ENCODE measurements at places on chromosomes 11 and 22.

GRCh38 chr22:50157709-50158375 is 12.7 kb upstream of the PANX2 start:
- DNase-seq: no peak

- no peak for DNase-seq
Measured at GRCh38 chr22:49768077-49768910, 59.4 kb downstream of the BRD1 start.

DNA sequence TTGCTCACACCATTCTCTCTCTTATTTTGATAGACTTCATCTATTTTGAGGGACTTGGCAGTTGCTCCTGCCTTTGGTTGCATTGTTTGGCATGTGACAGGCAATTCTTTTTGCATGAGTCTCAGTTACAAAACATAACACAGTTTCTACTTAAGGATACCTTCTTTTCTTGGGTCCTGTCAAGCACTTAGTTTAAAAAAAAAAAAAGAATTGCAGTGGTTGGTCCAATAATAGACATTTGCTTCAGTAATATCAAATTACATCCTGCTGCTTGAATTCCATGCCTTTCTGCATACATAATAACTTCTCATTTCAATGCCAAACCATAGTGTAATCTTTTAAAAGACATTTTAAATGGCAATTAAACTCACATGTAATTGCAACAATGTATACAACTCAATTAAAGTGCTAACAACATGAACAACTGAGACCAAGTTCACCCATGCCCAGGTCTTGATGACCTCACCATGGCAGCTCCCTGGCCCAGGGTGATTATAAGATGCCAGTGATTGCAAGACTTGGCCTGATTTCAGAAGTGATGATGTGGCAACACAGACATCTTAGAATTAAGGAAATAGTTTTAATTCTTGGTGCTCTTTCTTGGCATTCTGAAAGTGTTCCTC is 32.2 kb upstream of the PLET1 start:
- no peak for DNase-seq

DNA sequence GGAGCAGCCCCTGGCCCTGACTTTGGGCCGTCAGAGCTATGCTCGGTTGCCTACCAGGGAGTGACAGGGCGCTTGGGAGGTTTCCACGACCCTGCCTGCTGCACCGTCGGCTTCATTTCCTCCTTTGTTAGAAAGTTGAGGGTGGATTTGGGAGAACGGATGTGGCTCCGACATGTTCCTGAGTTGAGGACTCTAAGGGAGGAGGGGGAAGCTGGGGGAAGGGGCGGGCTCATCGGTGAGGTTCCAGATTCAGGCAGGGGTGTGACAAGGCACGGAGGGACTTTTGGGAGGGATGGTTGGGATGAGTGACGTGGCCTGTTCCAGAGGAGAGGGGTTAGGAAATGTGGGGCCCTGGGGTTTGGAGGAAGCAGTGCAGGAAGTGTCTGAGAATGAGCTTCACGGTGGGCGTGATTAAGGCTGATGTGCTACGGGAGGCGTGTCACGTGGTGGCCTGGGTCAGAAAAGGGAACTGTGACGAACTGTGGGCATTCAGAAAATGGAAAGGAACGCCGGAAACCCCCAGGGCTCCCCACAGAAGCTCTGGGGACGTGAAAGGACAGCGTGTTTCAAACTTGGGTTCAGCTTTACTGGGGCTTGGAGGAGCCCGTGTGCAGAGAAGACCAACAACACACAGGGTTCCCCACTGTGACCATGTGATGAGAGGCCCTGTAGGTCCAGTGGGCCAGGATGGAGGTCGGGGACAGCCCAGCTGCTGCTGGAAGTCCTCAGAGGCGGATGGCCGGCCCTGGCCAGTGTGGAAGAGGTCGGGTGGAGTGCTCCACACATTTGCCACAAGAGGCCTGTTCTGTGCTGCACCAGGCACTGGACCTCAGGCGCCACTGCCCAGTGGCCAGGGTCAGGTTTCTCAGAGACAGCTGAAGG is 2.8 kb downstream of the PARVB start:
- peak; percentile 74 for DNase-seq

DNA sequence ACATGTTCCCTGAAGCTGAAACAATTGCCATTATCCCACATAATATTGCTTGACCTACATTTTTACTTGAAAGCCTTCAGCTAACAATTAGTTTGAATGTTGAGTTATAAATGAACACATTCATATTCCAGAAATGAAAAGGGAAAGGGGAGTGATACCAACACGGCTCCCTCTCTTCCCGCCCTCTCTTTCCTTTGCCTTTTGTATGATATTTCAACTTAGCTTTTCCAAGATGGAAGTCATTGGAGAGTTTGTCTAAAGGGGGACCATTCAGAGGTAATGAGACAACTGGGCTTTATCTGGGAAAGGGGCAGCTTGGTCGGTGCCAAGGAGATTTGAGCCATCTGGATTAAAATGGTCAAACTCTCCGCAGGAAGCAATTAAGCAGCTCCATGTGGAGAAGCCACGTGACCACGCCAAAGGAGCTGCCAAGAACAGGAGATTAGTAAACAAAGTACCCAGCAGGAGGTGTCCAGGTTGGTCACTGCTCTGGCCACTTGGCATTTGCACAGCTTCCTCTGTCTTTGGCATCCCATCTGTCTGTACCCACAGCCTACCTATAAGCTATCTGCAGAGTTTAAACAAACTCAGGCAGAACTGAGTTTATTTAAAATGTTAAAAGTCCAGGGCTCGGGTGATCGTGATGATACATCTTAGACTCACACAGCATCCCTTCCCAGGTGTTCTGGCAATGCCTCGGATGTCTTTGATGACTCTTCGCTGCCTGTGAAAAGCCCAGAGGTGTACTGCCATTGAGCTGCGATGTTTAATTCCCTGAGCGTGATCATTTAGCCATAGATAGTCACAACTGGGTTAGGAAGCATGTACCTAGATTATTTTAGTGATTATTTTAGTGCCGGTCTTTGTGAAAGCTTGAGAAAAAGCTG is 735.9 kb downstream of the NTM start:
- no peak for DNase-seq

GRCh38 chr22:41511521-41511968 is 32.7 kb downstream of the POLR3H start:
- no peak for DNase-seq

DNA sequence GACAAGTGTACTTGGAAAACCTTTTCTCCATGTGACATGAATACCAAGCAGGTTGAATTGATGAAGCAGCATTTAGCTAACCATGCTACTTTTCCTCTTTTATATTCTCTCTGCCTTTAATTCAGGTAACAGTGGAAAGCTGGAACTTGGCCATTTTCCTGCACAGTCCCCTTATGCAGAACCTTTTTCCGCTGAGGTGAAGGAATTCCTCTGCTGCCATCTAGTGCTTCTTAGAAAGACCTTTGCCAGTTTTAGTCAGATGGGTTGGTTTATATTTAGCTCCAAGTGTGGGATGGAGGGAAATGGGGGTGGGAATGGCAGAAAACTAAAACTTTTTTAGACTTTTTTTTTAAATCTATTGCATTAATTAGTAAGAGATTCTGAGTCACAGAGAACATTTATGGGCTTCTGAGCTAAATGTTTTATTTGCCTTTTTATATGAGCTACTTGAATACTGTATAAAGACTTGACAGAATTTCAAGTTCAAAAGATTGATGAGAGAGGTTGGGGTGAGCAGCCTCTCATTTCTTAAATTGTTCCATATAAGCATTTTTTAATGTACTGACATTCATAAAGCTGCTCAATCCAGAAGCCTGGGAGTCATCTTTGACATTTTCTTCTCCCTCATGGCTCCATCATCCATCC is 153.9 kb upstream of the ZC3H12C start:
- DNase-seq: no peak

DNA sequence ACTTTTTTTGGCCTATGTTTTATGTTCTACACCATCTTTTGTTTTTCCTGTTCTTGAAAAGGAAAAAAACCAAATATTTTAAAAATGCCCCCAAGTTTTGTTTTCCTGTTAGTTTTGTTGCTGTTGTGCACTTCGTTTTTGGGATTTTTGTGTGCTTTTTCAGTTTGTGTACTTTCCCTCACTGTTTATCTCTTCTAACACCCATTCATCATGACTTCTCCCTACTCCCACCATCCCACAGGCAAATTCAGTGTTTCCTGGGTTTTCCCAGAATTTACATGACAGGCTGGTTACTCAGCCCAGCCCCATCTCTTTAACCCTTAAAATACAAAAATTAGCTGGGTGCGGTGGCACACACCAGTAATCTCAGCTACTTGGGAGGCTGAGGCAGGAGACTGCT is 15.6 kb downstream of the TMEM123 start:
- no peak for DNase-seq

GRCh38 chr22:29308791-29309262 is 2.4 kb downstream of the GAS2L1 start:
- no peak for DNase-seq

- no peak for DNase-seq
Measured at GRCh38 chr22:50115693-50116092, 25.9 kb downstream of the MOV10L1 start.

- DNase-seq: no peak
Measured at GRCh38 chr11:64207256-64208085, 950 bp downstream of the FERMT3 start.

DNA sequence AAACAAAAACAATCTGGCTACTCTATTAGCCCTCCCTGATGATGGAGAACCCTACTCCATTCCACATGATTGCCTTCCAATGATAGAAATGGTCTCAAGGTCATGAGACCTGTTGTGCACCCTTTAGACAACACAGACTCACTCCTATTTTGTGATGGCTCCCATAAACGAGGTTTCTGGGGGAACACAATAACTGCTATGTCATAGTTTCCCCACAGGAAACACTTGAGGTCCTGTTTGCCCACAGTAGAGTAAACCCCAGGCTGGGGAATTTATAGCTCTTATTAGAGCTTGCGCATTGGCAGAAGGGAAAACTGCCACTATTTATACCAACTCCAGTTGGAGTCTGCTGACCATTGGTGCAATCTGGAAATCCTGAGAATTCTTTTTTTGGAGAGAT is 28.7 kb downstream of the MIF start:
- no peak for DNase-seq

Measured in esophagus squamous epithelium (tissue), 5 donors.